ENCODE measurements at places on chromosomes 12 and 14. TPM values are rescaled to one million over a fixed set of nuclear protein-coding genes. Genes with fewer than 3 reads are reported as not detected.

DNA sequence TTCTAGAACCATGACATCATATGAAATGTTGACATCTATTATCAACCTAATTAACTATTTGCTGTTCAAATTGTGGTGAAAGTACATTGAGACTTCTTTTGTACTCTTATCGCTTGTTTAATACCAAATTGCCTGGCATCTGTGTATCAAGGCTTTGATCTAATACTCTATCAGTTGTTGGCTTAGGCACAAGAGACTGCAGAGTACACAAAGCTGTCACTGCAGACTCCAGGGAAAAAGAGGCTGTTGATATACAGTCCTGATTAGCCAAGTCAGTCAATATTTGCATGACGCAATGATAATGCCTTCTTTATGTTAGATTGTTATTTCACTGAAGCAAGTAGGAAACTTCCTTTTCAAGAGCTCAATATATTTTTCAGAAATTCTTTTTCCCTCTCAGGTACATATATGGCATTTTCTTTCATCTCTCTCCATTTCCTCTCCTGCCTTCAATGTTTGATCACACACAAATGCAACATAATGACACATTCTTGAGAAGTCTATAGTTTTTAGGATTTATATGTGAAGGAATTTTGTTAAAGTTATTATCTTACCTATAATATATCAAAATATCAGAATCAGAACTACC, 32.3 kb upstream of the PTCSC3 start:
- peak; percentile 78 for DNase-seq

DNA sequence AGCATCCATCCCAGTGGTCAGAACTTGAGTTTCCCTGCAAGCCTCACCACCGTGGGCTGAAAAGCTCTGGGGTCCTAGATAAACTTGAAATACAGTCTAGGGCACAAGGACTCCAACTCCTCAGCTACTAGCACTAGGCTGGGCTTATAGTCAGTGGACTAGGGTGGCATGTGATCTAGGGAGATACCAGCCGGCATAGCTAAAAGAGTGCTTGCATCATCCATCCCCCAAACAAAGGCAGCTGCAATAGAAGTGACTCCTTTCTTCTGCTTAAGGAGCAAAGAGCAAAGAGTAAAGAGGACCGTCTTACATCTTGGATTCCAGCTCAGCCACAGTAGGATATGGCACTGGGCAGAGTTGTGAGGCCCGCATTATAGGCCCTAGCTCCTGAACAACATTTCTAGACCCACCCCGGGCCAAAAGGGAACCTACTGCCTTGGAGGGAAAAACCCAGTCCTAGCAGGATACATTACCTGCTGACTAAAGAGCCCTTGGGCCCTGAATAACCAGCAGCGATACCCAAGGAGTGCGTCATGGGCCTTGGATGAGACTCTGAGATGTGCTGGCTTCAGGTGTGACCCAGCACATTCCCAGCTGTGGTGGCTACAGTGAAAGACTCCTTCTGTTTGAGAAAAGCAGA, 17.9 kb upstream of the SOS2 start:
- DNase-seq = no peak

GRCh38 chr14:34223373-34224148, 238.5 kb downstream of the SPTSSA start:
- no peak for DNase-seq

The BTBD7 gene
- 29.2 TPM for total RNA-seq

DNA sequence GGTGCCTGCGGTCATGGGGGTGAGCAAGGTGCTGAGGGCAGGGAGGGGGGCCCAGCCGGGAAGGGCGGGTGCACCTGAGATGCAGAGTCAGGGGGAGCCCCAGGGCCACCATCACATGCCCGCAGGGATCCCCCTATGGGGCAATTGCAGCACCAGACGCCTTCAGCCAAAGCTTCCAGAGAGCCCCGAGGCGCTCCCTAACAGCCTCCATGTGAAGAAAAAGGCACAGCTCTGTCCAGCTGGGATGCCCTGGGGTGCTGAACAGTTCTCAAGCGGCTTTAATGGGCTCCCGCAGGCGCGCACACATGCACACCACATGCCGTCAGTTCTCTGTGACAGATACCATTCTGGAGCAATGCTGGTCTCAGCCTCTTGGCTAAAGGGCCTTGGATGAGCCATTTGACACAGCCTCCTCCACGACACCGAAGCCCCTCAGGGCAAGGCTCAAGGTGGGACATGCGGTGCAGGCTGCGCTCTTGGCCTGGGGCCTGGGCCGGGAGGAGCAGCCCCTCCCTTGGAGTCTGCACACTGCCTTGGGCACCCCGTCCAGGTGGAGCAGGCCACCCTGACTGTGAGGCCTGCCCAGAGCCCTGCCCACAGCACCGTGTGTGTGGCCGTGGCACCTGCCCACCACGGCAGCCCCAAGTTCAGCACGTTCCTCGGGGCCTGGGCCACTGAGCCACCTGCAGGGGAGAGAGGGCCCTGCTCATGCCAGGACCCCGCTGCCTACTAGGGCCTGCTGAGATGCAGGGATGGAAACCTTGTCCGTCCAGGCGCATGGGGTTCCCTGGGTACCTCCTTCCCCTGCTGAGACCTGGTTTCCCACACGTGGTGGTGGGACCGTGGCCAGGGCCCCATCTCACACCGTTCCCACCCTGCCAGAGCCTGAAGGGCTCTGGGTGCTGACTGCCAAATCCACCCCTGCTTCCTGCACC, 7.7 kb downstream of the XRCC3 start:
- no peak for DNase-seq

The SMCO2 gene
- total RNA-seq = not detected

- no peak for DNase-seq
Observed at GRCh38 chr14:100288382-100289185, 17.7 kb downstream of the SLC25A29 start.

The KRT2 gene
- total RNA-seq = not detected

- no peak for DNase-seq
Observed at GRCh38 chr12:9991876-9992275, 7.0 kb downstream of the CLEC1B start.

DNA sequence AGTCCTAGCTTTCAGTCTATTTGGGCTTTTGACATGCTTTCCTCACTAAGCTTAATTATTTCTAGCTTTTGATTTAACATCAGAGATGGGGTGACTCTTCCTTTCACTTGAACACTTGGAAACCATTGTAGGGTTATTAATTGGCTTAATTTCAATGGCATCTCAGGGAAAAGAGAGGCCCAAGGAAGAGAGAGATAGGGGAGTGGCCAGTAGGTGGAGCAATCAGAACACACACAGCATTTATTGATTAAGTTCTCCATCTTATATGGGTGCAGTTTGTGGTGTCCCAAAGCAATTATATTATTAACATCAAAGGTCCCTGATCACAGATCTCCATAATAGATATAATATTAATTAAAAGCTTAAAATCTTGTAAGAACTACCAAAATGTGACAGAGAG, 1466.1 kb upstream of the SEL1L start:
- no peak for DNase-seq

DNA sequence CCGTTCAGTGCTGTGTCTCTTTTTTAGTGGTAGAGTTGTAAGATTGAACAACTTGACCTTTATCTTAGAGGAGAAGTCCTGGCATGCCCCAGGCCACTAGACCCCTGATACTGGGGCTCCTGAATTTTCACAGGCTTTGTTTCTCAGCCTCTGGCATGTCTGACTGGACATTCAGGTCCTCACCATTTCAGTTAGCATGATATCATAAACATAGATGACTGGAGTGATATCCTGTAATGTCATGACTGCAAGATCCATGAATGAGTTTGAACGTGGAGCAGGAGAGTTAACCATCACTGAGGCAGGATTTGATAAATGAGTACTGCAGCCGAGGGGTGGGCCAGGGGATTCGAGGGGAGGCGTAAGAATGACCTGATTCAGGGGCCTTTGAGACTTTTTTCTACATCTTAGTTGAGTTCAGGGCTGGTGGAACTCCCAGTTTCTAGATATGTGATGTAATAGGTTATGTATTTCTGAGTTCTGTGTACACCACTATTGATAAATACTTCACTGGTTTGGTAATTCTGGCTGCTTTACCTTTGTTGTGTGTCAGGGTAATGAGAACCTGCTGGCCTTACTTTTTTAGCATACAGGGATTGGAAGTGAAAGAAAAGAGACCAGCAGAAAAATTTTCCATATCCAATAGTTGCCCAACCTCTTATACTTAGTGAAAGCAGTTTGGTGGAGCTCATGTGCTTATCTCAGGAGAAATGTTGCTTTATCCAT, 217.0 kb downstream of the SYNE2 start:
- no peak for DNase-seq

DNA sequence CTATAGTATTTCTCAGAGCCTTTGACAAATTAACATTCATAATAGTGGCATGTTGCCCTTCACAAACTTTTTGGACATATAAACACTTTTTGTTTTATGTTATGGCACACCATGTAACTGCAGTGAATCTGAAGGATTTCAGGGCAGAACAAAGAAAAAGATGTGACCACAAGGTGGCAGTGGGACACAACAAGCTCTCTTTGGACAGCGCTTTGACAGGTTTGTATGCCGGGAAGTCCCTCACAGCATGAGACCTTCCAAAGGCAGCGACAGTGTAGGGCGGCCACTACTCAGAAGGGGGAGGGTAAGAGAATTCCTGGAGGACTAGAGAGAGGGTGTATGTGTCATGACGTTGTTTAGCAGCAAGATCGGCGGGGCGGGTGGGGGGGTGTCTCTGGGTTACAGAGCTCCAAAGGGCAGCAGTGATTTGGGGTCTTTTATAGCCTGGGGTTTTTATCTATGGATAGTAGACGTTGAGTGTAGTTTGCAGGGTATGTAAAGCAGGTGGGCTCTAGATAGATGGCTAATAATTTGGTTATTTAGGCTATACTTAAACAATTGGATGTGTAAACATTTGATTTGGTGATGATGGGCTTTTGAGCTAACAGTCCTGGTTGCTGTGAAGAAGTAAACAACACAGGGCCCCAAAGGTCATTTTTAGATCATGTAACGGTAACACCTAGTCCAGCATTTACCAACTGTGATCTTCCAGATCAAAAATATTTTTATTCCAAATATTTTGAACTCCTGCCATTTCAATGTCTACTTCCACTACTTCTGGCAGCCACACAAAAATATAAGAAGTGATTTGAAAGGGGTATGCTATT, 22.9 kb downstream of the ETFBKMT start:
- DNase-seq = peak; percentile 70

The VDR gene
- total RNA-seq = 27.4 TPM

GRCh38 chr12:63849106-63849620, 4.7 kb downstream of the SRGAP1 start:
- DNase-seq = no peak

- DNase-seq = no peak
Observed at GRCh38 chr12:111010916-111011657, 90.7 kb upstream of the MYL2 start.

GRCh38 chr12:16453319-16453718, 105.9 kb downstream of the MGST1 start:
- no peak for DNase-seq

- DNase-seq = no peak
Observed at GRCh38 chr12:121939186-121939585, 20.8 kb downstream of the CFAP251 start.

DNA sequence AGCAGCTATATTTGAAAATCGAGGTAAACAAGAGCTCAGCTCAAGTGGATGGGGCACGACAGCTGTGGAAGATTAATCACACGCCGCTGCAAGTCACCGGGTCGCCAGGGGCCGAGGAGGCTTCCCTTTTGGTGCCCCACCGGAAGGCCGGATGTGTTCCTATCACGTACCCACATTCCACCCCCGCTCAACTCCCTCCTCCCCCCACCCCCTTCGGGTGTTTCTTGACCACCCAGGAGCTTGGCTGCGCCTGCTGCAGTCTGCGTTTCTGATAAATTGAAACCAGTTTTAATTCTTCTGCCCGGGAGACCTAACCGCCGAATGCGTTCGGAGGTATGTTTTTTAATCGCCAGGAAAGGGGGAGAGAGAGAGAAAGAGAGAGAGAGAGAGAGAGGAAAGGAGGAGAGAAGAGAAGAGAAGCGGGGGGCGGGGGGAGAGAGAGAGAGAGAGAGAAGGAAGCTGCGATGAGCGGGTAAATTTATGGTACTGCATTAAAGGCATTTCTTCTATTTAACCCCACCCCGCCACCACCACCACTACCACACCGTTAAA, 1.8 kb downstream of the SLC8A3 start:
- DNase-seq = peak; percentile 91

The MUCL1 gene
- 1.5 TPM for total RNA-seq

The VTI1B gene
- 105 TPM for total RNA-seq

The CBLN3 gene
- 4.9 TPM for total RNA-seq

The TOX4 gene
- 42.8 TPM for total RNA-seq

The C1R gene
- 268 TPM for total RNA-seq

DNA sequence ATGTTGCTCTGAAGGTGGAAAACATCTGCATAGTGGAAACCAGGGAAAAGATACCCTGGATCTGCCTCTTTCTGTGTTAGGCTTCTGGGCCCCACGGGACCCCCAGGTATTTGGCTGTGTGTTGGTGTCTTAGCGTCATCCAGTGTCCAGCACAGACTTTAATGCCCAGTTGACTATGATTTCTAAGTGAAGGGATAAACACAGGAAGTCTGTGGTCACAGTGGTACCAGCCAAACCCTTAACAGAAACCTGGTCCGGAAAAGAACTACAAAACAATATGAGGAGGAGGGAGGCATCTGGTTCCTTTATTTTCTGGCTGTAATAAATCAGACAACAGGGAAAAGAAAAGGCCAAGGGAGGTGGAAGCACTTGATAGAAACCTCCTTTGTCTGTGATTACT, 56.4 kb downstream of the CMKLR1 start:
- no peak for DNase-seq

The B4GALNT3 gene
- 1.7 TPM for total RNA-seq

DNA sequence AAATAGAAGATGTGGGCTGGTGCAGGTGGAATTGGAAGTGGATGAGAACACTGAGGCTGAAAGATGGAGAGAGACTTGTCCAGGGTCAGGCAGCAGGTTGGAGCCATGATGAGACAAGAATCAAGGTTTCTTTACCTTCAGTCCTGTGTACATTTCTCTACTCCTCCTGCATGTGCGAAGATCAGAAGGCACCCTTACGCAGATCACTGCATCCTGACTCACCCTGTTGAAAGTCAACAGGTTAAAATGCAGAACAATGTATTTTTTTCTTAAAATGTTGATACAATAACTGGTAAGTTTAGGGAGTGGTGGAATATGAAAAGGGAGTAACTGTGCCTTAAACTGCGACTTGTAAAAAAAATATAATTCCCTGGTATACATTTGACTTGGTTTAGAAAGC, 47.8 kb downstream of the TESPA1 start:
- DNase-seq = no peak

GRCh38 chr14:74267588-74267987, 28.3 kb downstream of the VSX2 start:
- DNase-seq = no peak

The RABGGTA gene
- 55.8 TPM for total RNA-seq

Data from lung (tissue), 17 donors.